Thoracic aorta endothelial cell (primary cell): ENCODE measurements at places on chromosomes 2 and 18. TPM values are rescaled to one million over a fixed set of nuclear protein-coding genes. Genes with fewer than 3 reads are reported as not detected.

Gene GGCX
- total RNA-seq: 41.6 and 42.8 TPM in 2 replicates

Gene CYP27C1
- not detected in 2 replicates for total RNA-seq

Gene LRRC30
- total RNA-seq: not detected in 2 replicates

Gene QPCT
- 15.2 and 43.1 TPM in 2 replicates for total RNA-seq

Gene SCYGR4
- not detected in 2 replicates for total RNA-seq

Gene CDH19
- total RNA-seq: not detected in 2 replicates

Gene UPP2
- not detected in 2 replicates for total RNA-seq

Gene SLC9A4
- total RNA-seq: not detected in 2 replicates

Gene NEB
- total RNA-seq: 1.2 and 1.3 TPM in 2 replicates

Gene LOXHD1
- total RNA-seq: not detected in 2 replicates

Gene FAM228B
- 5.5 TPM in 2 replicates for total RNA-seq

Gene HK2
- 31.4 and 32.6 TPM in 2 replicates for total RNA-seq

Gene SERPINB10
- 0.07 TPM in 1 of 2 replicates, not detected in the other for total RNA-seq

Gene ALK
- total RNA-seq: not detected in 2 replicates

Gene CD8A
- total RNA-seq: not detected in 2 replicates

Gene RGPD3
- 0.53 and 0.79 TPM in 2 replicates for total RNA-seq

Gene REEP1
- 0.29 and 0.80 TPM in 2 replicates for total RNA-seq

Gene ERBB4
- total RNA-seq: 0.13 and 0.14 TPM in 2 replicates

Gene SEPTIN10
- 156 and 185 TPM in 2 replicates for total RNA-seq

Gene SETBP1
- 9.5 and 12.9 TPM in 2 replicates for total RNA-seq

Gene CREG2
- 0.57 and 1.5 TPM in 2 replicates for total RNA-seq

Gene CROCC2
- total RNA-seq: not detected in 2 replicates

Gene AFF3
- total RNA-seq: 0.07 TPM in 1 of 2 replicates, not detected in the other

Gene CDK5R2
- not detected in 2 replicates for total RNA-seq

Gene GPR39
- total RNA-seq: 0.13 TPM in 1 of 2 replicates, not detected in the other

Gene DUSP28
- 1.8 and 3.2 TPM in 2 replicates for total RNA-seq

Gene TNS1
- total RNA-seq: 37.0 and 38.2 TPM in 2 replicates

Gene KCNS3
- total RNA-seq: 0.53 and 3.0 TPM in 2 replicates

Gene CPS1
- 6.8 and 12.8 TPM in 2 replicates for total RNA-seq

Gene GAD1
- total RNA-seq: 0.14 and 0.66 TPM in 2 replicates

Gene CRYGD
- not detected in 2 replicates for total RNA-seq

Gene TEKT4
- total RNA-seq: not detected in 2 replicates

Gene MEP1B
- 0.13 TPM in 1 of 2 replicates, not detected in the other for total RNA-seq

Gene FBLN7
- 2.9 and 5.2 TPM in 2 replicates for total RNA-seq

Gene OTOS
- total RNA-seq: not detected in 2 replicates

Gene PSMG2
- total RNA-seq: 73.7 and 104 TPM in 2 replicates

Gene UGT1A6
- total RNA-seq: not detected in 2 replicates

Gene MOGAT1
- not detected in 2 replicates for total RNA-seq

Gene SERPINB3
- not detected in 2 replicates for total RNA-seq

Gene MTHFD2
- total RNA-seq: 96.7 and 106 TPM in 2 replicates

Gene CD226
- total RNA-seq: 0.53 and 0.65 TPM in 2 replicates

Gene C2orf66
- total RNA-seq: 0.22 and 0.40 TPM in 2 replicates

Gene TMEFF2
- under 0.01 and 0.07 TPM in 2 replicates for total RNA-seq

Gene ATP5MC3
- total RNA-seq: 169 and 214 TPM in 2 replicates

Gene GRB14
- 10.0 and 19.8 TPM in 2 replicates for total RNA-seq

Gene DNAJC5G
- not detected in 2 replicates for total RNA-seq

Gene C2orf69
- total RNA-seq: 20.3 and 30.2 TPM in 2 replicates
